GM19239 (cell line): ENCODE measurements at places on chromosomes 2 and 18.

DNA sequence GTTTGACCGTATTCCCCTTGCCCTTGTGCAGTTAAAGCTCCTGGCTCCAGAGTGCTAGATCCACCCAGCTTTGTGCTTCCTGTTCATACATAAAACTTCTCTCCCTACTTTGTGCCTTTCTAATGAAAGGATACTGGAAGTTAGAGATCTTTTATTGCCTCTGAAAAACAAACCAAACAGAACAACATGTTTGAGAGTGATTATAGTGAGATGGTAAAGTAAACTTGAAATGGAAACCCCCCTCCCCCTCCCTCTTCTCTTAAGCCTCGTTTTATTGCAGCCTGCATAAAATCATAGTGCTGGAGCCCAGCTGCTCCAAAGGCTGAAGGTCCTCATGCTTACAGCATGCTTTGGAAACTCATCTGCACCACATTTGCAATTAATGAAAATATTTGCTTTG is 125.1 kb downstream of the TANC1 start:
- DNase-seq: no peak

- DNase-seq: no peak
Measured at GRCh38 chr18:79630281-79631095, 49.1 kb upstream of the CTDP1 start.

DNA sequence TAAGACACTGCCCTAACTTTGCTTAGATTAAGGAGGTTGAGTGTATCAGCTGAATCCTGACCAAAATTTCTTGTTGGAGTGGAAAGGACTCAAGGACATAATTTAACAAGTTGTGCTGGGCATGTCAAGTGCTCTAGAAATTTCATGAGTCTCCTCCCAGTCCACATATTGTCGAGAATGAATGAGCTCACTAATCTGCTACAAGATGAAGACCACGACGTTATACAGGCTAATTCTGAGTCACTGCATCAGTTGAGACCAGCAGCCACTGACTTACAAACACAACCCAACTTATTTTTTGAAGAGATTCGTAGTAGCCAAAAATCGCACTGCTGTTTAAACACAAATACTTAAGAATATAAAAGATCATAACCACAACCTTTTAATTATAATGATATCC is 28.7 kb upstream of the SLC8A1 start:
- no peak for DNase-seq

DNA sequence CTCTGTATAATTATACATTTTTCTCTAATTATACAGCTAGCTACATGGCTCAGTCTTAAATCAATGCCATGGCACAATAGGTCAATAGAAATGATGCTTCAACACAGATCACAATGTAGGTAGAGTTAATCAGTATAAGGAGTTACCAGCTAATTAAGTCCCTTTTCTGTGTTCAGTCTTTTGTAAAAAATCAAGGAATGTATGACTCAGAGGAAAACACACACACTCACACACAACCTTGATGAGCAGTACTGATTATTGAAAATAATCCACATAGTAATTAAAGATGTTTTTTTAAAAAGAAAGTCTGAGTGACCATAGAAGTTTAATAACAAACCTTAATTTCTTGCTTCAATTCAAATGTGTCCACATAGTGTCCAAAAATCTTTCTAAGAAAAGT is 691.3 kb downstream of the LRP1B start:
- DNase-seq: no peak

DNA sequence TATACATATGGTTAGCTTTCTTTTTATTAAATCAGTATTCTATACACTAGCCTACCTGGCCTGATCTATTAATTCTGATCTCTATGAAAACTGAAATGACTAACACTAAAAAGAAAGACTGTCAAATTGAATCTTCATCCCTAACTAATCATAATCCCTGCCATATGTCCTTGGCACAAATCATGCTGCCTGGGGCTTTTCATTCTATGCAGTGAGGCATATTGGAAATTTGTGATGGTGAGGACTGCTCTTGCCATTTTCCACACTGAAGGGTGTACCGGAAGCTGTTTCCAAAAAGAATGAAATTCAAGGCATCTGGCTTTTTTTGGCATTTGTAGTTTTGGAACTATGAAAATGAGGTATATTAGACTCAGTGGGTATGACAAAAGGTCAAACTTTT is 39.7 kb downstream of the RAPGEF4 start:
- no peak for DNase-seq

GRCh38 chr2:85502720-85503119 is 36.2 kb upstream of the MAT2A start:
- DNase-seq: no peak

DNA sequence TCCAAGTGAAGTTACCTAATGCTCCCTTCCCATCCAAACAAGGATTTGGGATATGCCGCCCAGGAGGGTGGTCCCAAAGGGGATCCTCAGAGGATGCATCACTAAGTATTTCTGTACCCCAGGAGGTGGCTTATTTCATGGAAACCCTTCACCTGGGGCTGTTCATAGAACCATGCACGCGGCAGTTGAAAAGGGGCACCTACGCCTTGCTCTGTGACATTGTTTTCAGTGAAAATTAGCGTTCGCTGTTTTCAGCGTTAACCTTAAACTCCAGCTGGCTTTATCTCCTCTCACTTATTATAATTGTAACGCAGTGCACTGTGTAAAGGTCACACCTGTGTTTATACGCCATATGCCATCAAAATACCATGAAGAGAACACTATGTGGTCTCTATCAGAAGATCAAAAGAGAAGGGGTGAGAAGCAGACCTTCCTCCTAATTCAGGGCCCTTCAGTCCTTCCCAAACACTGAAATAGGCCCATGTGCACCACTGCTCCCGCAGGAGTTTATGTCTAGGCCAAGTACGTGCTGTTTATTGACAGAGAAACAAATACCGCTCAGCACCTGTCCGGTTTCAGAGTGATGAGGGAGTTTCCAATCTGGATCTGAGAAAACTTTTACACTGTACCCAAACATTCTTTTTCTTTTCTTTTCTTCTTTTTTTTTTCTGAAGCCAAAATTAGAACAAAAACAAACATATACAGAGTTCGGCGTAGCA is 162.1 kb downstream of the BCL2 start:
- no peak for DNase-seq

- DNase-seq: no peak
Measured at GRCh38 chr2:162320864-162321517, 2.5 kb upstream of the IFIH1 start.

GRCh38 chr2:18122544-18123210 is 244.2 kb downstream of the KCNS3 start:
- no peak for DNase-seq

DNA sequence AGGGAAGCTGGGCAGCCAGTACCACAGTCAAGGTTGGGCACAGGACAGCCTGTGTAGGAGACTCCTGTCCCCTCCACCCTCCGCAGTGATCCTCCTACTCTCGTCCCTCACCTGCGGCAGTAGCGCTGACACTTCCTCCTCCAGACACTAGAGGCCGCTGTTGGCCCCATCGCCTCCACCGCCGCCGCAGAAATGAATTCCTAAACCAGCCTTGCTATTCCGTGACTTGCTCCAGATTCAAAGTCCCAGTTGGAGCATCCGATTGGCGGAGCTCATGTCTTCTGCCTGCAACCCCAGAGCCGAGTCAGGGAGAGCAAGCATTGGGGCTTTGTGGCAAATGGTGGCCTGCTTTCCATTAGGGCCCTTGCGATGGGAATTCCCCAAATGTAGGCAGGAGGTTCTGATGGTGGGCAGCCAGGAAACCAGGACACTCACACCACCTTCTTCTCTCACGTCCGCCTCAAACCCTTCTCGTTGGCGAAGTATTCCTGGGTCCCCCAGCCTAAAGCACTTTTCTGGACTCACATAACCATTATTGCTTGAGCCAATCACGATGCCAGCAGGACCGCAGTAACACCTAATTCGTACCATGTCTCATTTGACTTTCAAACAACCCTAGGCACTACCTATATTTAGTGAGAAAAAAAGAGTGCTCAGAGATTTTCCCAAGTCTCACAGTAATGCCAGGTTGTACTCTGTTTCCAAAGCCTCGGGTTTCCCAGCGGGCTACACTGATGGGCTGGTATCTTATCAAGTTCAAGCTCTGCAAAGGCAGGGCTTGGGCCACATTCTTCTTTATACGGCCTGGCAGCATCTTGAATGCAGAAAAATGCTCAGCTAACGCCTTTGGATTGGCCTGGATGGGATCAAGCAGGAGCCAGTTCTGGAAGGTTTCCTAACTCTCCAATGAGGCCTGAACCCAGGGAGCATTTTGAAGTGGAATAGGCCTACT is 1.2 kb upstream of the DNAJB2 start:
- DNase-seq: peak; percentile 68

DNA sequence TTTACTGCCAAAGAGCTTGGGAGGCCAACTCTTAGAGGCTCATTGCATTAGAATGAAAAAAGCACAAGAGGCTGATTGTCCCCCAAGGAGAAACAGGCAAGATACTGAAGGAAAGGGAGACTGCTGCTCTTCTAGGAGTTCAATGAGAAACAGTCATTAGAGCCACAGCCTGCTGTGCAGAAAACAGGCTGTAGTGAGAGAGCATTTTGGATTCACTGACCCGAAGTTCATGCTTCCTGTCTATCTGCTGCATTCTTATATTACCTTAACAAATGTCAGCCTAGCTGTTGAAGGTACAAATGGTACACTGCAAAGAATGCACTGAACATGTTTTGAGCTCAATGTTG is 423.3 kb downstream of the SETBP1 start:
- no peak for DNase-seq

GRCh38 chr2:75798569-75798968 is 87.9 kb upstream of the GCFC2 start:
- no peak for DNase-seq

GRCh38 chr2:110869472-110870446 is 137.4 kb downstream of the ACOXL start:
- no peak for DNase-seq

- no peak for DNase-seq
Measured at GRCh38 chr2:188869550-188869949, 104.6 kb upstream of the COL3A1 start.

GRCh38 chr2:237717366-237718276 is 81.0 kb upstream of the RBM44 start:
- no peak for DNase-seq

DNA sequence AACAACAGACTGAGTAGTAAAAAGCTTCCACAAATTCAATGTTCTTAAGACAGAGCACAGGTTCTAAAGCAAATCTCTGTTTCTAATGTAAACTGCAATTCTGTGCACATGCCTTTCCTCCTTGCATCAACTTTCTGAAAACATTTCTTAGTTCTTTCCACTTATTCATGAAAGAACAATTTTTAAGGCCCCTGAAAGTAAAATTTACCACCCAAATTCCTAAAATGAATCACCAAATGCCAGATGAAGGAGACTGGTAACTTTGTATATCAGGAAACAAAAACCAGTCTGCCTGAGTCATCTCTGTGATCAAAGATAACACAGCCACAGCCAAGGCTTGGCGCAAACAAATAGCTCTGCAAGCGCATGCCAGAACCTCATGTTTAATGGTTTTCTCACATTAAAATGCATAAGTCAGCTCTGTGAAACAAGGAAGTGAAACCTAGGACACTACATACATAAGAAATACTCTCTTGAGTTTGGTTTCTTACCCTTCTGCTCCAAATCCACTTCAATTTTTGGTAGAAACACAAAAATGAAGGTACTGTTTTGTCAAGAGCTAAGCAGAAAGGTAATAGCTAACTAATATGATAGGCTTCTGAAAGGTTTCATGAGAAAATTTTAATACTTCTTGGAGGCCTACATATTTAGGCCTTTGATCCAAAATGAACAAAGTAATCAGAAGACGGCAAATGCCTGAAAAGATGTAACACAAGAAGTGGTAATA is 169.4 kb downstream of the THADA start:
- DNase-seq: peak; percentile 52

GRCh38 chr2:76998704-76999103 is 523.5 kb downstream of the LRRTM4 start:
- no peak for DNase-seq

DNA sequence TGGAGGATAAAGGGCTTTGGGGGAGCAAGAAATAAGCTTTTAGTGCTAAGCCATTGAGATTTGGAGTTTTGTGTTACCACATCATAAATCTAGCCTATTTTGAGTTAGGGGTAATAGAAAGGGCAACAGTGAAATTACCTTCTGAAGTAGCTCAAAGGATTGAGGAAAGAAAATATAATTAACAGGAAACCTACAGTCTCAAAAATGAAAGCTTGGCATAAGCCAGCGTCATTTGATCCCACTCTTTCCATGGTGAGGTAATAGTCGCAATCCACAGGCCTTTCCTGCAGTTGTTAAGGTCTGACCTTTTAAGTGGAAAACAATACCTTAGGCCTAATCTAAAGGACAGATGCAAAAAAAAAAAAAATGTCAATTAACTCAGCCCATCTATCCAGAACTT is 182.7 kb downstream of the UXS1 start:
- no peak for DNase-seq

DNA sequence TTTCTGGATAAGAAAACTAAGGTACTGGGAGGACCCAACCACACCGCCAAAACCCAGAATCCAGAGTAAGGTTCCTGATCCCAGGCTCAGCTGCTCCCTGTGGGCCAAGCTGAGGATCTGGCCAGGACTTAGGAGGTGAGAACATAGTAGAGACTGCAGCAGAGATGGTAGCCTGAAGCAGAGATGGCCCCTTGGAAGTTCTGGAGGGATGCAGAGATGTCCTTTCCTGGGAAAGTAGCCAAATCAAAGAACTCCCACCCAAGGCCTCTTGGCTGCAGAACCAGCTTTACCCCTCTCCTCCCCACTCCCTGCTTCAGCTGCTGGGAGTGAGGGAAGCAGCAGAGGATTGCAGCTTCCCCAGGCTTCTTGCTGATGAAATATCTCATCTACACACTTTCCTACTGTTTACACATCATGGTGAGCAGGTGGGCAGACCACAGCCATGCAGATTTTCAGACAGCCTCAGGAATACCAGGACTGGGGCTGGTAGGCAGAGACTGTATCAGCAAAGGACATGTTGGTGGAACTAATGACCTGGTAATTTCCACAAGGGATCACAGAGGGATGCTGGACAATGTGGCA is 32.7 kb downstream of the TMEM17 start:
- DNase-seq: no peak

DNA sequence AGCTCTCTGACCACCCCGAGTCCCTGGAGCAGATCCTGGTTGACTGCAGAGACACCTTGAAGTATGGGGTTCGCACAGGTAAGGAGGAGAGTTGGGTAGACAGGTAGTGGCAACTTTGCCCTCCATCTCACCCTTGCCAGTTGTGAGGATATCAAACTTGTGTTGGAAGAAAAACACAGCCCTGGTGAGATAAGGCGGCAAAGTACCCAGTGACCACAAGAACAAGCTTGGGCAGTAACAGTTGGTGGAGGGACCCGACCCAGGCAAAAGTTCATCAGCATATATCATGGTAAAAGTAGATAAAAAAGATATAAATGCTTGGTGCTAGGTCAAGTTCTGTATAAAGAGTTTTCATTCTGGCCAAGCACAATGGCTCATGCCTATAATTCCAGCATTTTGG is 14.4 kb downstream of the GAD1 start:
- no peak for DNase-seq

GRCh38 chr2:44768438-44769236 is 172.9 kb upstream of the SIX3 start:
- DNase-seq: no peak
